ENCODE measurements at places on chromosomes 12 and 14. TPM values are rescaled to one million over a fixed set of nuclear protein-coding genes. Genes with fewer than 3 reads are reported as not detected.

The ANHX gene
- total RNA-seq: not detected

The PRR13 gene
- 28.6 TPM for total RNA-seq

The NFE2 gene
- 0.50 TPM for total RNA-seq

The DAO gene
- total RNA-seq: not detected

The PRH2 gene
- not detected for total RNA-seq

The PPM1A gene
- 112 TPM for total RNA-seq

The ACVRL1 gene
- total RNA-seq: 68.0 TPM

DNA sequence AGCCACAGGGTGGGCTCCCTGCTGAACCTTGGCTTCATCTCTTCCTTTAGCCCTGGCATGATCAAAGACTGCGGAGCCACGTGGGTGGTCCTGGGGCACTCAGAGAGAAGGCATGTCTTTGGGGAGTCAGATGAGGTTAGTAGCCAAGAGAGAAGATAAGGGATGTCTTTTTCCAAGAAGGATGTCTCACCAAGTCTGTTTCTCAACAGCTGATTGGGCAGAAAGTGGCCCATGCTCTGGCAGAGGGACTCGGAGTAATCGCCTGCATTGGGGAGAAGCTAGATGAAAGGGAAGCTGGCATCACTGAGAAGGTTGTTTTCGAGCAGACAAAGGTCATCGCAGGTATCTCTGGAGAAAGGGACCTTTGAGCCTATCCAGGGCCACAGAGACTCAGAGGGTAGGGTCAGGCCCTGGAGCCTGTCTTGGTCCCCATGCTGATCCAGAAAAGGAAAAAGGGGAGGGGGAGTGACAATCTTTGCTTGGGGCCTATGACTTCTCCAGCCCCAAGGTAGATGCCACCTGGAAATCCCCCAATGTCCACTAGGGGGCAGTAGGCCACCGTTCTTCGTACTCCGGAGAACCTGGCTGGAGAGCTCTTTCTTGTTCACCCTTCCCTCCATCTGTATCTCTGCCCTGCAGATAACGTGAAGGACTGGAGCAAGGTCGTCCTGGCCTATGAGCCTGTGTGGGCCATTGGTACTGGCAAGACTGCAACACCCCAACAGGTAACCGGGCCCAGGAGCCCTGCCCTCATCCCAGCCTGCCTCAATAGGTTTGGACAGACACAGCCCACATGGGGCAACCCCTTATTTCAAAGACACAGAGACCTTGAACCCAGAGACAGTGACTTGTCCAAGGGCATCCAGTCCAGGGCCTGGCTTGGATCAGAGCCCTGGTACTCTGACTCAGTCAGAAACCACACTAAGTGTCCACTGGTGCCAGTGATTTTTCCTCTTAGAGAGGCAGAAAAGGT lies 2.0 kb downstream of the TPI1 start:
- DNase-seq: peak; percentile 78

DNA sequence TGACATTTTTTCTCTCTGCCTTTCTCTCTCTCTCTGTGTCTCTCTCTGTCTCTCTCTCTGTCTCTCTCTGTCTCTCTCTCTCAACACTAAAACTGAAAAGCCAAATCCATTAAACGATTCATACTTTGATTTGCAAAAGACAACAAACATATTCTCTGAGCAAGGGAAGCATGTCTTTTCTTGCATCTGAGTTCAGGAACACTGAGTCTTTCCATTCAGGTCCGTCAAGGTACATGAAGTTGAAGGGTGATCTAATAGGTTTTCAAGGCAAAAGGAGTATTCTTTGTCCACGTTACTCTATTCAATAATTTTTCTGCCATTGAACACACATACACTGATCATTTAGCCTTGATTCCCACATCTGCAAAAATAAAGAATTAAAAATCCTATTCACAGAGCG lies 900.9 kb downstream of the BCL11B start:
- DNase-seq: no peak

- DNase-seq: peak; percentile 75
Measured at GRCh38 chr14:90536092-90536491, 139.3 kb downstream of the CALM1 start.

DNA sequence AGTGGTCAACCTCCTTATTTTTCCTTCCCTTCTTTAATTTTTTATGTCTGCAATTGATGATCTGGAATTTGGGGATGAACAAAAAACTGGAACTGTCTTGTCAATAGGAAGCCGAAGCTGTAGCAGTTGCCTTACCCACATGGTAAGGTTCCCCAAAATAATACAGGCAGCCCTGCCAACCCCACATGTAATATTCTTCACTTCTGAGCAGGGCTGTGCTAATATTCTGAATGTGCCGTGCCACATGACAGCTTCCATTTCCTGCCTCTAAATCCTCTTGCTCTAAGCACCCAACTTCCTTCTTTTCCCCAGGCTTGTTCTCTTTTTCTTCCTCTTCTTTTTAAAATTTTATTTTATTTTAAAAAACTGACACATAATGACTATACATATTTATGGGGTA lies 39.6 kb downstream of the GPATCH2L start:
- no peak for DNase-seq

GRCh38 chr14:64422756-64423155 lies 34.6 kb downstream of the MTHFD1 start:
- DNase-seq: no peak

DNA sequence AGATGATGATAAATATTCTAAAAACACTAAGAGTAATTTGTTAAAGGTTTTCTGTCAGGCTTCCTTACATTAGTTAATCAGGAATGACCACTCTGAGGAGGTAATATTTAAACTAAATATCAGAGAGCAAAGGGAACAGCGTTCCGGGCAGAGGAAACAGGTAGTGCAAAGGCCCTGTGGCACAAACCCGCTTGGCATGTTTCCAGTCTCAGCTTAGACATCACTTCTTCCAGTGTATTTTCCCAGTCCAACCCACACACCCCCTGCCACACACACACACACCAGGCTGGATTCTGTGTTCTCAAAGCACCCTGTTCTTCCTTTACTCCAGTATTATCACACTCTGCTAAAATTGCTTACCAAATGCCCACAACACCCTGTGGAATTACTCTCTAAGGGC lies 247.1 kb downstream of the RPS29 start:
- no peak for DNase-seq

- DNase-seq: no peak
Measured at GRCh38 chr14:64465831-64466554, 694 bp downstream of the AKAP5 start.

- DNase-seq: no peak
Measured at GRCh38 chr12:4267704-4268328, 5.7 kb upstream of the CCND2 start.

DNA sequence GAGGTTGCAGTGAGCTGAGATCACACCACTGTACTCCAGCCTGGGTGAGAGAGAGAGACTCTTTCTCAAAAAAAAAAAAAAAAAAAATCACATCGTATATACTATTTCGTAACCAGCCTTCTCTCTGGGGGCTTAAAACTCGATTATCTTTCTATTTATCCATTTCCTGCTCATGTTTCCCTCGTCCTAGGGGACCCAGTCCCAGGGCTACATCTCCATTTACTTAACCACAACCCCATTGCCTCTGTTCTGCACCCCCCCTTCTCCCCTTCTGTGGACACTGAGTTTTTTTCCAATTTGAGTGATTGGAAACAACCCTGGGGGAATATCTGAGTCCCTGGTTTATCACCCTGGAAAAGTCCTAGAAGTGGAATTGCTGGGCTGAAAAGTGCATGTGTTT lies 36.2 kb upstream of the YY1 start:
- DNase-seq: no peak

GRCh38 chr14:95040708-95041476 lies 116.4 kb downstream of the DICER1 start:
- DNase-seq: no peak

DNA sequence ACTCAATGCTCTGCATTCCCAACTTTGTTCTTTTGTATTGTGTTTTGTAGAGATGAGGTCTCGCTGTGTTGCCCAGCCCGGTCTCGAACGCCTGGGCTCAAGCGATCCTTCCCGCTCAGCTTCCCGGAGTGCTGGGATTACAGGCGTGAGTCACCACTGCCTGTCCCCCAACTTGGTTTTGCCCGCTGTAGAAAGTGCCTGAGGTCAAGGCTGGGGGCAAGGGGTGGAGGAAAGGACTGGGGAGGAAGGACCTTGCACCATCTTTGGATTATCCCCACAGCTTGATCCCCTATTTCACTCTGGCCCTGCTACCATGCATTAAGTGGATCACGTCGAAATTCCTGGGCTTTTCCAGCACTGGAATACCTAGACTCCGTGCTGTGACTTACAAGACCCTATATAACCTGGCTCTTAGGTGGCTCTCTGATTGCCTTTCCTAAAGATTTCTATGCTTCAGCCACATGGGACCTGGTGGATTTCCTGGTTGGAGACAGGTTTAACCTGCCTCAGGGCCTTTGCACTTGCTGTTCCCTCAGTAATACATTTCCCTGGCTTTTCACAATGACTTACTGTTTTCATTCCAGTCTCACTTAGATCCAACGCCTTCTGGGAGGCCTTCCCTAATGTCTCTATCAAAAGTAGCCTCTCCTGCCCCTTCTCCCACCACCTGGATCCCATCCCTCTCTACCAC lies 608 bp upstream of the PIANP start:
- DNase-seq: no peak

DNA sequence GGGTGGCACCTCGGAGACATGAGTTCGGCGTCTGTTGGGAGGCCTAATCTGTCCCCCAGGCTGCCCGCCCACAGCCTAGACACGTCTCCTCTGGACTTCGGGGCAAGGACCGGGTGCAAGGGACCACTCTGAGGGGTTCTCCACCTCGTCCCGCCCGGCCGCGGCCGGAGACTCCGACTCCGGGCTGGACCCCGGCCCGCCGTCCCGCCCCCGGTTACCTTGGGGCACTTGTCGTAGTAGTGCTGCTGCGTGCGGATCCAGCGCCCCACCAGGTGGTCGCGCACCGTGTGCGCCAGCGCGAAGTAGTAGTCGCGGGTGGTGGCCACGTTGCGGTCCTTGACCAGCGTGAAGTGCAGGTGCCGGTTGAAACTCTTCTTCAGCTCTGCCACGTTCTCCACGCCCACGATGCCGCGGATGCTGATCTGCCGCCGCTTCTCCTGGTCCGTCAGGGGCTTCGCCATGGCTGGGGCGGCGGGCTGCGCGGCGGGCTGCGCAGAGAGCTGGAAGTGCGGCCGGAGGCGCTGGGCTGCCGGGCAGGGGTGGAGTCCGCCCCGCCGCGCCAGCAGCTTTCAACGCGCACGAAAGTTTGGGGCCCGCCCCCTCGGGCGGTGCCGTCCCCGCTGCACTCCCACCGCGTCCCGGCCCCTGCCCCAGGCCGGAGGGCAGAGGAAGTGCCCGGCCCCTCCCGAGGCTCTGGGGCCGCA lies at the start of gene PYGL:
TSS of gene PYGL (minus strand) at position 541 of the 704 bp plus-strand sequence. CDS start at position 461, 80 bp downstream.
- DNase-seq: peak; percentile 60

GRCh38 chr14:89910691-89911009 lies 43.9 kb downstream of the EFCAB11 start:
- DNase-seq: no peak

GRCh38 chr12:15863984-15864383 lies 18.2 kb upstream of the STRAP start:
- DNase-seq: no peak

GRCh38 chr14:70770490-70770889 lies 38.8 kb downstream of the MAP3K9 start:
- no peak for DNase-seq

DNA sequence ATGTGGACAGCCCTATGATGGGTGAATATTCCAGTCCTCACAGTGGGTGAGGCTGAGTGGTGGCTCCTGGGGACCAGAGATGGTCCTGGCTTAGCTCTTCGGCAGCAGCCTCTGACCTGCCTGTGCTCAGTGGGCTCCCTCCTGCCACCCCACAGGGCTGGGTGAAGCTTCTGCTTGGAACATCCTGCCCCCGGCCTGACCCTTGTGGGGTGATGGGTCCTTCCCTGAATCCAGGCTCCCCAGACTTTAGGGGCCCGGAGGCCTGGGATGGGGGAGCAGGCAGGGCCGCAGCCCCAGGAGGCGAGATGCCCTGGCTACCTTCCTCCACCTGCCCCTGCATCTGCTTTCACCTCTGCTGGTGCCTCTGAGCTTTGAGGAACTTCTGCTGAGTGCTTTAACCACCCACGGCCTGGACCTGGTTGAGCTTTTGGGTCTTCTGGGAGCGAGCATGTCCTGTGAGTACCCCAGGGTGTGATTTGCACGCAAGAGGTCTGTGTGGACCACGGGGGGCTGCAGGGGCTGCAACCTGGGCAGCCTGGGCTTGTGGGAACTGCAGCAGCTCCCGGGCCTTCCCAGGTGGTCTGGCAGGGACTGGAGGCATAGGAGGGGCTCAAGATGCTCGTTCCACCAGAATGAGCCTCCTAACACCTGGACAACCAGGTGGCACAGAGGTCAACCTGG lies 159.5 kb downstream of the KIF26A start:
- peak; percentile 7 for DNase-seq

- peak; percentile 54 for DNase-seq
Measured at GRCh38 chr14:104138098-104138717, at the start of gene KIF26A. Gene KIF26A, plus strand, starts transcription at chr14:104138587. Its CDS starts 136 bp downstream, at chr14:104138723.

DNA sequence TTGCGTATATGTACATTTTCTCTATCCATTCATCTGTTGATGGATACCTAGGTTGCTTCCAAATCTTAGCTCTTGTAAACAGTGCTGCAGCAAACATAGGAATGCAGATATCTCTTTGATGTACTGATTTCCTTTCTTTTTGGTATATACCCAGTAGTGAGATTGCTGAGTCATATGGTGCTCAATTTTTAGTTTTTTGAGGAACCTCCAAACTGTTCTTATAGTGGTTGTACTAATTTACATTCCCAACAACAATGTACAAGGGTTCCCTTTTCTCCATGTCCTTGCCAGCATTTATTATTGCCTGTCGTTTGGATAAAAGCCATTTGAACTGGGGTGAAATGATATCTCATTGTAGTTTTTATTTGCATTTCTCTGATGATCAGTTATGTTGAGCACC lies 44.3 kb downstream of the PELI2 start:
- no peak for DNase-seq

DNA sequence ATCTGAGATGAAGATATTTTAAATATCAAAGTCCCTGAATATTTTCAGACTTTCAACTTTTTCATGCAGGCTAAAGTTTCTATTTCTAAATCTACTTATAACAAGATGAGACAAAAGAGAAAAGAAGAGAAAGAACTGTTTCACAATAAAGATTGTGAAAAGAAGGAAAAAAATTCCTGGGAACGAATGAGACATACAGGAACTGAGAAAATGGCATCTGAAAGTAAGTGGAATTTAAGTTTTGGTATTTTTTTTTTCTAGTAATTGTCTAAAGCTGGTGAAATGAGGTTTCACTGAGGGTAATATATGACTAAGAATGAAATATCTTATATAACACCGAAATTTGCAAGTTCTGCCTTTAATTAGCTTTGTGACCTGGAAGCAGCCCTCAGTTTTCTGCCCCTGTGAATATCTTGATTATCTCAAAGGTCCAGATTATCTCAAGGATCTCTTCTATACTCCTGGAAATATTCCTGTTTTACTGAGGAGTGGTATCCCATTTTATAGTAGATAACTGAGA lies 55.7 kb upstream of the PRPF39 start:
- no peak for DNase-seq

Measured in heart right ventricle (tissue), 16 donors.